ENCODE measurements at places on chromosomes 6 and 20.

- DNase-seq: no peak
Measured at GRCh38 chr6:31905041-31905440, 3.2 kb upstream of the ZBTB12 start.

GRCh38 chr6:127051571-127052260 is 66.8 kb upstream of the RSPO3 start:
- no peak for DNase-seq

- DNase-seq: no peak
Measured at GRCh38 chr6:168371185-168371584, 51.6 kb upstream of the DACT2 start.

DNA sequence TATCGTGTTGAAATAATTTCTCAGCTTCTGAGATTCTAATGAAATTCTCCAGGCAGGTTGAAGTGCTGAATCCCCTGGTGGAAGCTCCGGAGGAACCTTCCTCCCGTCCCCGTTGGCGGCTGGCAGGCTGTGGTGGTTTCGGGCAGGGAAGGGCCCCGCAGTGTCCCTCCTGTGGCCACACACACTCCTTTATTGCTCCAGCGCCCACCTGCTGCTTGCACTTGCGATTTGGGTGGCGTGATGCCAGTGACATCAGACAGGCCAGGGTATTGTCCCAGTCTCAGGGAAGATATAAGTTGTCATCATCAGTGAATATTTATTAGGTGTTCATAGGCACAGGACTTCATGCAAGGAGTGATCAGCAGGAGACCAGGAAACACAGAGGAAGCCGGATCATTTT is 530.4 kb downstream of the QKI start:
- DNase-seq: no peak

DNA sequence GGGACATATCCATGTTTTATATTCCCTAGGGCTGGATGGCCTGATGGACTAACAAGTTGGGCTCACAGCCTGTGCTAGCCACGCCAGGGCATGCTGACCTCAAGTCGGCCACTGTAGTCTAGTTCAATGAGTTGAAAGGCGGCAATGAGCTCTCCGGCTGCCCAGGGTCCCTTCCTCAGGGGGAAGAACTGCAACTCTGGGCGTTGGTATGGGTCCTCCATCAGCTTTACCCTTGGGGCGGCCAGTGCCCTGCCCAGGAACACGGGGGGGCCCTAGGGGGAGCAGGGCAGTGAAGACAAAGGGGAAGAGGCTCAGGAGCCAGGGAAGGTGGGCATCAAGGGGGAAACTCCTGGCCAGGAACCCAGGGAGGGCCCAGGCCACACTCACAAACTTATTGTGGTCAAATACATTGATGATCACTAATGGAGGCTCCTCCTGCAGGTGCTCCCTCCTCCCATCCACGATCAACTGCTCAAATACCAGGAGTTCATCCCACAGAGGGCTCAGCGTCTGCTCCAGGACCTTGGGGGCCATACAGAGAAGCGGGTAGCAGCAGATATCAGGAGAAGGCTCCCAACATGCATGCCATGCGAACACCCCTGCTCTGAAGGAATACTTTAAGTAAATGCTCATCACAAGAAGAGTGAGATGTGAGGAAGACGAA is 32.8 kb upstream of the SPAG4 start:
- DNase-seq: no peak

DNA sequence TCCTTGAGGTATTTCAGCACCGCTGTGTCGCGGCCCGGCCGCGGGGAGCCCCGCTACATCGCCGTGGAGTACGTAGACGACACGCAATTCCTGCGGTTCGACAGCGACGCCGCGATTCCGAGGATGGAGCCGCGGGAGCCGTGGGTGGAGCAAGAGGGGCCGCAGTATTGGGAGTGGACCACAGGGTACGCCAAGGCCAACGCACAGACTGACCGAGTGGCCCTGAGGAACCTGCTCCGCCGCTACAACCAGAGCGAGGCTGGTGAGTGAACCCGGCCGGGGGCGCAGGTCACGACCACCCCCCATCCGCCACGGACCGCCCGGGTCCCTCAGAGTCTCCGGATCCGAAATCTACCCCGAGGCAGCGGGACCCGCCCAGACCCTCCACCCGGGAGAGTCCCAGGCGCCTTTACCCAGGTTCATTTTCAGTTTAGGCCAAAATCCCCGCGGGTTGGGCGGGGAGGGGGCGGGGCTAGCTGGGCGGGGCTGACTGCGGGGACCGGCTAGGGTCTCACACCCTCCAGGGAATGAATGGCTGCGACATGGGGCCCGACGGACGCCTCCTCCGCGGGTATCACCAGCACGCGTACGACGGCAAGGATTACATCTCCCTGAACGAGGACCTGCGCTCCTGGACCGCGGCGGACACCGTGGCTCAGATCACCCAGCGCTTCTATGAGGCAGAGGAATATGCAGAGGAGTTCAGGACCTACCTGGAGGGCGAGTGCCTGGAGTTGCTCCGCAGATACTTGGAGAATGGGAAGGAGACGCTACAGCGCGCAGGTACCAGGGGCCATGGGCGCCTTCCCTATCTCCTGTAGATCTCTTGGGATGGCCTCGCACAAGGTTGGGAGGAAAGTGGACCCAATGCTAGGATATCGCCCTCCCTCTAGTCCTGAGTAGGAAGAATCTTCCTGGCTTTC is 693 bp downstream of the HLA-F start:
- no peak for DNase-seq

DNA sequence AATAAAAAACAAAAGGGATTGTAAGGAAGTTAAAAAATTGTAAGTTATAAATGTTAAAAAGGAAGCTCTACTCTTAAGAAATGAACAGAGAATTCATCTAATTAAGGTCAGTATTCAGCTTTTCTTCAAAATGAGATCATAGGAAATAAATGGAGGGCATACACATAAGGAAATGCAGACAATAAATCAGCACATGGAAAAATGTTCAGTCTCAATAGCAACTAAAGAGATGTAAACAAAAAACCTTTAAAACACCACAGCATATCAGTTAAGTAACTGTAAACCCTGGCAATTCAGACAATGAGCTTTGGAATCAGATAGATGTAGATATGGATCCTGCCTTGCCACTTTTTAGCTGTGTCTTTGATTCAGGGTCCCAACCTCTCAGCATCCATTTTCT is 24.0 kb upstream of the CLIC5 start:
- no peak for DNase-seq

GRCh38 chr6:137490006-137490905 is 3.9 kb downstream of the OLIG3 start:
- no peak for DNase-seq

DNA sequence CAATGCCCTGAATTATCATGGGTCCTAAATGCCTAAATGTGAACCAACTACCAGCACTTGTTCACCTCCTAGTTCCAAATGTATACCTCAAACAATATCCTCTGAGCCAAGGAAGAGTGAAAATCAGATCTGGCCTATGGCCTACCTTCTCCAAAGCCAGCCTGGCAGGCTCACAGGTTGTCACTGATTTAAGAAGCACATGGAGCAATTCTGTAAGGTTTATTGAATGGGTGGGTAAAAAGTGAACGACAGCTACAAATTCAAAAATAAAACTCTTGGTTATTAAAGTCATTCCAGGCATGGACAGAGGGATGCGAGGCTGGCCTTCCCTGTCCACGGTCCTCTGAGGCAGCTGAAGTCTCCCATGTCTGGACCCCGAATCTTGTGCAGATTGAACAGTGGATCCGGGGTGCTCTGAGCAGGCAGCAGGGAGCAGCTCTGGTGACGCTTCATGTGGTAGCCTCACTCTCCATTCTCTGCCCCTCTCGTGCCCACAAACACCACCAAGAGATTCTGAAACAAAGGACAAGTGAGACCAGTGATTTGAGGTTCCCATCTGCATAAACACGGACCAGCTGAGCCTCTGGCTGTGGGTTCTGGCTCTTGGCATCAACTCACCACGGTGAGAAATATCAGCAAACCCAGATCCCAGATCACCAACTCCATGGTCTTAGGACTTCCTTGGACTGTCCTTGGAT is 14.6 kb downstream of the SNHG17 start:
- DNase-seq: no peak

DNA sequence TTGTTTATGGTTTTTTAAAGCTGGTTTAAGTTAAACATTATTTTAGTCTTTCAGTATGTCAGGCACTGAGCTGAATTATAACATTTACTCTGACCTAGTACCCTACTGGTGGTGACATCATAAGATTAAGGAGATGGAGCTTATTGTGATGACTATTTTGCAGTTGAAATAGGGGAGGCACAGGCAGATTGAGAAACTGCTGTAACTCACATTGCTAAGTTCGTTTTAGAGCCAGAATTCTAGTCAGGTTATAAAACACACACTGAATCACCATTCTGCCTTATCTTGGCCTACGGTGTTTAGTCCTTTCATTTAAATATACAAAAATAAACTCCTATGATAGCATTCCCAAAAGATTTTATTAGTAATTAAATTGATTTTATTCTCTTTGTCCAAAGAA is 584.1 kb downstream of the TFAP2A start:
- no peak for DNase-seq

DNA sequence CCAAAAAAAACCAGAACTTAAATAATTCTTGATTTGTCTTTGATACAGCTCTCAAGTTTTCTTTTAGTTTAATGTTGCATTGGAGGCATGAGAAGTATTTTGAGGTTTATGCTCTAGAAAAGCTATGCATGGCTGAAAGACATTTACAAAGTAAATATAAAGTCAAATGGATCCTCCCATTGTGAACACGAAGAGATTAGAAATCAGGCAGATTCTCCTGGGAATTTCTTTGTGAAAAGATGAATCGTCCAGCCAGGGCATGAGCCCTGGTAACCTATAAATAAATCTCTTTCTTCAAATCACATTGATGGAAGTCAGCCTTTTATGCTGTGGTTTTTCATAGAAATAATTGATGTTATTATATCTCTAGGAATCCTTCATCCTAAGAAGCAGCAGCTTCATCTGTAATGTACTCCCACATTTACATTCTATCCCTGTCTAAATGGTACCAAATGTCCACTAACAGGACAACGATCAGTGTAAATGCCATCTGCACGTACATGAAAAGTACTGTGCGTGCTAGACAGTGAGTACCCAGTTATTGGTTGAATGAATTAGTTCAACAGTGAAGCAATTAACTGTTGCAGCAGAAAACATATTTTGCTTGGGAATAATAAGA is 143.6 kb downstream of the ALDH8A1 start:
- DNase-seq: no peak

- DNase-seq: no peak
Measured at GRCh38 chr20:34010405-34010931, 16.8 kb downstream of the RALY start.

- DNase-seq: no peak
Measured at GRCh38 chr20:47578543-47578942, 76.9 kb downstream of the NCOA3 start.

- no peak for DNase-seq
Measured at GRCh38 chr6:132734694-132735236, 20.9 kb upstream of the VNN1 start.

GRCh38 chr6:36906539-36907325 is 21.0 kb downstream of the C6orf89 start:
- DNase-seq: no peak

DNA sequence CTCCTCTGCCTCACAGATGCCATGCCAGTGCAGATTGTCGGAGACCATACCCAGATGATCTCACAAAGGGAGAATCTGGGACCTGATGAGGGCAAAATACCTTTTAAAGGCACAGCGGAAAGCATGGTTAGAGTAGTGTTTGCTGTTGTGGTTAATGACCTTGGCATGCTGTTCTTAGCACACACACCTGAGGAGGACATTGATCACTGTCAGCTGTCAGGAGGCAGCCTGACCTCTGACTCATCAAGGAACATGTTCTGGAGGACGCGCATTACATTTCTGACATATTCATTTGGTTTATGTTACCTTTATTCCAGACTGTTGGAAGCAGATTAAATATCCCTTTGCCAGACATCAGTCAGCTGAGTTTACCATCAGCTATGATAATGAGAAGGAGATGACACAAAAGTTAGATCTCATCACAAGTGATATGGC is 57.1 kb downstream of the GOPC start:
- DNase-seq: no peak

DNA sequence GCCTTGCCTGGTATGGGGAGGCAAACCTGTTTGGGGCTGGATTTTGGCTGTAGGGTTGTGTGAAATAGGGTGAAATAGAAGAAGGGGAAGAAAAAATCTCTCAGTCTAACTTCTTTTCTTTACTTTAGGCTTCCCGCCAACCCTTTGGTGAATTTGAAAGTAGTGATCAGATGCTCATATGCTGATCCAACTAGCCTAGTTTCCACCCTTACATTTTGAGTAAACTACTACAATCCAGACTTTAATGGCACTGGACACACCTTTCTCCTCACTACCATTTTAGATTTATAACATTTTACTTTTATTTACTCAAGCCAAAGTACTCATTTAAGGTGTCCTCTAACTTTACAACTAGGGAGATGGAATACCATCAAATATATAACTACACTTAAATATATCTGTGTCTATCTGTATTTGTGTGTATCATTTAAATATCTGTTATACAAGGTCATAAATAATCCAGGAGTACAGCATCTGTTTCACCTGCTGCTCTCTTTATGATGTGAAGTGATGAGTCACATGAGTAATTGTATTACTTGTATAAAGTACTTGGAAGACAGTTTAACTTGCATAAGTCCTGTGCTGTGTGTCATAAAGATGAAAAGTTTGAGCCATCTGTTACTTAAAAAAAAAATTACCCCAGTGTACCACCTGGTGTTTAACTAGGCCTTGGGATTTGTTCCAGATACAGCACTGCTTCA is 172.1 kb downstream of the CDKAL1 start:
- no peak for DNase-seq

DNA sequence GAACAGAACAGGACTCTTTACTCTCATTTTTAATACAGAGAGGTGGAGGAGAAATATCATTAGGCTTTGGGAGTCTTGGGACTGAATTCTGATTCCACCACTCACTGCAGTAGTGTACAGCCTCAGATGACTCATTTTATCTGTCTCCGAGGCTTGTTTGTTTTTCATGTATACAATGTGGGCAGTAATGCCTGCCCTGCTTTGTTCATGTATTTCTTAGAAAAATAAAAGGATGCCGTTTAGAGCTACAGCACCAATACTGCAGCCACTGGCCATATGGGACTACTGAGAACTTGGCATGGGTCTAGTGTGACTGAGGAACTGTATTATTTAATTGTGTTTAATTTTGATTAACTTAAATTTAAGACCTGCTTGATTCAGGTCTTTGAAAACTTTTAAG is 41.2 kb upstream of the JAG1 start:
- DNase-seq: no peak

GRCh38 chr6:153817173-153817572 is 221.9 kb upstream of the OPRM1 start:
- no peak for DNase-seq

All from epithelial cell of proximal tubule (primary cell).